Cardiac muscle cell (in vitro differentiated cells and primary cell): ENCODE measurements at places on chromosomes 1 and 21. TPM values are rescaled to one million over a fixed set of nuclear protein-coding genes. Genes with fewer than 3 reads are reported as not detected.

Gene SAMSN1
- 1.0 and 1.4 TPM in 2 replicates for polyA plus RNA-seq

Gene LYPLA2
- polyA plus RNA-seq = 124 and 150 TPM in 2 replicates

Gene MIXL1
- 8.0 and 11.1 TPM in 2 replicates for polyA plus RNA-seq

Gene SPRR5
- not detected in 2 replicates for polyA plus RNA-seq

Gene AKR7A3
- polyA plus RNA-seq = 0.26 and 0.96 TPM in 2 replicates

Gene HCRTR1
- not detected in 2 replicates for polyA plus RNA-seq

Gene GJA9
- polyA plus RNA-seq = not detected in 2 replicates

Gene LRRIQ3
- 1.0 and 2.1 TPM in 2 replicates for polyA plus RNA-seq

Gene FNDC10
- polyA plus RNA-seq = 34.1 and 62.3 TPM in 2 replicates

Gene HAO2
- polyA plus RNA-seq = not detected in 2 replicates

Gene SLFNL1
- polyA plus RNA-seq = 0.73 and 1.0 TPM in 2 replicates

Gene S100A8
- polyA plus RNA-seq = 4.4 and 12.2 TPM in 2 replicates

Gene RPTN
- not detected in 2 replicates for polyA plus RNA-seq

Gene CASZ1
- 53.5 and 68.2 TPM in 2 replicates for polyA plus RNA-seq

Gene LAPTM5
- polyA plus RNA-seq = 0.10 and 3.1 TPM in 2 replicates

Gene DENND2C
- polyA plus RNA-seq = 1.1 and 2.1 TPM in 2 replicates

Gene PROK1
- not detected in 2 replicates for polyA plus RNA-seq

Gene XKR8
- polyA plus RNA-seq = 13.7 and 27.4 TPM in 2 replicates

Gene LCE3B
- polyA plus RNA-seq = not detected in 2 replicates

Gene TNFRSF18
- 0.39 and 0.74 TPM in 2 replicates for polyA plus RNA-seq

Gene S100A7
- polyA plus RNA-seq = not detected in 2 replicates

Gene OR2L3
- polyA plus RNA-seq = not detected in 2 replicates

Gene FAM177B
- not detected in 2 replicates for polyA plus RNA-seq

Gene ERICH3
- polyA plus RNA-seq = not detected in 2 replicates

Gene CYP4A22
- polyA plus RNA-seq = not detected in 2 replicates

Gene NGF
- polyA plus RNA-seq = 1.00 TPM in 1 of 2 replicates, not detected in the other

Gene OR2L8
- not detected in 2 replicates for polyA plus RNA-seq

Gene PPT1
- 47.9 and 52.0 TPM in 2 replicates for polyA plus RNA-seq

Gene S100A9
- polyA plus RNA-seq = 3.0 TPM in 1 of 2 replicates, not detected in the other

Gene SIM2
- 0.05 and 0.31 TPM in 2 replicates for polyA plus RNA-seq

Gene CEP350
- 24.9 and 31.6 TPM in 2 replicates for polyA plus RNA-seq

Gene DHRS3
- polyA plus RNA-seq = 9.9 and 15.3 TPM in 2 replicates

Gene PPIH
- 43.7 and 54.6 TPM in 2 replicates for polyA plus RNA-seq

Gene HEYL
- polyA plus RNA-seq = 1.0 TPM in 2 replicates

Gene FAM72A
- polyA plus RNA-seq = 3.4 and 17.6 TPM in 2 replicates

Gene GPR37L1
- polyA plus RNA-seq = 0.79 TPM in 1 of 2 replicates, not detected in the other

Gene RNU1-2
- 3.8 TPM in 1 of 2 replicates, not detected in the other for polyA plus RNA-seq

Gene FAM229A
- polyA plus RNA-seq = 8.7 and 12.3 TPM in 2 replicates

Gene SLAMF1
- polyA plus RNA-seq = 0.10 TPM in 1 of 2 replicates, not detected in the other

Gene PTGFRN
- 47.5 and 60.1 TPM in 2 replicates for polyA plus RNA-seq

Gene NPL
- 1.9 and 3.4 TPM in 2 replicates for polyA plus RNA-seq

Gene H3-3A
- polyA plus RNA-seq = 837 and 907 TPM in 2 replicates

Gene KPRP
- not detected in 2 replicates for polyA plus RNA-seq

Gene AUNIP
- 4.9 and 5.6 TPM in 2 replicates for polyA plus RNA-seq

Gene SPRR2A
- not detected in 2 replicates for polyA plus RNA-seq

Gene FOXO6
- 10.7 and 18.6 TPM in 2 replicates for polyA plus RNA-seq

Gene ADIPOR1
- 130 and 211 TPM in 2 replicates for polyA plus RNA-seq

Gene FNDC5
- 18.0 and 37.4 TPM in 2 replicates for polyA plus RNA-seq

Gene RSPO1
- 0.11 and 1.0 TPM in 2 replicates for polyA plus RNA-seq

Gene GRIK1
- 0.05 and 0.20 TPM in 2 replicates for polyA plus RNA-seq

Gene SLC9C2
- polyA plus RNA-seq = 0.05 and 0.87 TPM in 2 replicates

Gene MPZ
- 0.48 and 0.66 TPM in 2 replicates for polyA plus RNA-seq

Gene HHIPL2
- polyA plus RNA-seq = 0.38 TPM in 1 of 2 replicates, not detected in the other

Gene SH2D5
- 1.1 and 1.4 TPM in 2 replicates for polyA plus RNA-seq

Gene KRTAP12-3
- not detected in 2 replicates for polyA plus RNA-seq
